Colonic mucosa (tissue), 4 donors: ENCODE measurements at places on chromosomes 2 and 18.

- DNase-seq, result no peak
Measured at GRCh38 chr2:94979406-94980375, 45.8 kb upstream of the MAL start.

DNA sequence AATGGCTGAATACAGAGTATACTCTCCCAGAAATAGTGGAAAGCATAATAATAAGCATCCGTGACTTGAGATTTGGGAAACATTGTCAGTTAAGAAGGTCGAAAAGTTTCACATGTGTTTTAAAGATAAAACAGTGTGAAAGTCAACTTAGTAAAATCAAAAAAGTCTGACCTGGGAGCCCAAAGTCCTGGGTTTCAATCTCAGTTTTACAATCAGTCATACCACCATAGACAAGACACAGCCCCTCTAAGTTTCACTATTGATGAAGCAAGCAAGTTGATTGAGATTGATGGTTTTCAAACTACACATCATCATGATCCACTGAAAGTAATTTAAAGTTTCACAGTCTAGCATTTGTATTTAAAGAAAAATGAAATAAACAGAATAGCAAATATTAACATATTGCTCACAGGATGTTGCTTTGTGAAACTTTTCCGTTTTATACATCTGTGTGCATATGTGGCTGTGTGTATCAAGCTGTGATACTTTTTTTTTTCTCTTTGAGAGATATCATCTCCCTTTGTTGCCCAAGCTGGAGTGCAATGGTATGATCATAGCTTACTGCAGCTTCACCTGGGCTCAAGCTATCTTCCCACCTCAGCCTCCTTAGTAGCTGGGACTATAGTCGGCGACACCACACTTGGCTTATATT, 71.1 kb downstream of the PIK3C3 start:
- no peak for DNase-seq

GRCh38 chr2:231727621-231728020, 19.3 kb downstream of the PTMA start:
- no peak for DNase-seq

- no peak for DNase-seq
Measured at GRCh38 chr2:144454466-144455287, 65.2 kb downstream of the ZEB2 start.

DNA sequence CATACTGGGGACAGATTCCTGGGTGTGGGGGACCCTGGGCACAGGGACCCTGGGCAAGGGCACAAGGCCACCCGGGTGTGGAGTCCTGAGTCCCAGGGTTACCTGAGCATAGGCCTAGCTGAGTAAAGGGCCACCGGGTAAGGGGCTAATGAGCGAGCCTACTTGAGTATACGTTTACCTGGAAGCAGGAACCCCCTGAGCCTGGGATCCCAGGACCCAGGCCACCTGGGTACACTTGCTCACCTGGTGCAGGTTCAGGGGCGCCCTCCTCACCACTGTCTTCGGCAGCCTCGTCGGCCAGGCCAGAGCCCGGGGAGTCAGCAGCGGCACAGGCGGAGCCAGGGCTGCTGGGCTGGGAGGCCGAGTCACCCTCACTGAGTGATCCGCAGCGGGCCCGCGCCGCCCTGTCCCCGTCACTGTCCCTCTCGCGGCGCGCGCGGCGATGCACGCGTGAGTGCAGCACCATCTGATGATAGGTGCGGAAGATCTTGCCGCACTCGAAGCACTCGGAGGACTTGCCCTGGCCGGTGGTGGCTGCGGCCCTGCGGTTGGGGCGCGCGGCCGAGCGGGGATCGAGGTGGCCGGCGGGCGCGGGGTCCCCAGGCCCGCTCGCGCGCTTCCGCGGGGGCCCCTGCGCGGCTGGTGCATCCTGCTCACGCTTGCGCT, 53.9 kb downstream of the ZNF516 start:
- no peak for DNase-seq
